Fibroblast of skin of left biceps (primary cell): ENCODE measurements at places on chromosomes 6 and 20.

DNA sequence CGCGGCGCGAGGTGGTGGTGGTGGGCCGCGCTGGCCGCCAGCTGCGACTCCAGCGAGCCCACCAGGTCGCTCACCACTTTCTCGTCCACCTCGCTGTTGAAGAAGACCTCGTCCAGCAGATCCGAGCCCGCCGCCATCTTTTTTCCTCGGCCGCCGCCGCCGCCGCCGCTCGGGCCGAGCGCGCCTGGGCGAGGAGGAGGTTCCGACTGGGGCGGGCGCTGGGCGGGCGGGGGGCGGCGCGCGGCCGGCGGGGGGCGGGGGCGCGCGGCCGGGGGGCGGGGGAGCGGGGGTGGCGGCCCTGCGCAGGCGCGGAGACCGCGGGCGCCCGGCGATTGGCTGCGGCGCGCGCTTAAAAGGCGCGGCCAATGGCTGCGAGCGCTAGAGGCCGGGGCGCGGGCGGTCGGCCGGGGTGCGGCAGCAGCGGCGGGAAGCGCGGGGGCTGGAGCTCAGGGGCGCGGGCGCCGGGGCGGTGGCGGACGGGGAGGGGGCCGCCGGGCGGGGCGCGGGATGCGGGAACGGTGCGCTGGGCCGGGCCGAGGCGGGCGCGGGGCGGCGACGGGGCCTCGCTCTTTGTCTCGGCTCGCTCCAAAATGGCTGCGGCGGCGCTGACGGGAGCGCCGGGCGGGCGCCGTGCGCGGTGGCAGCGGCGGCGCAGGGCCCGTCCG lies at the start of gene TAF4:
Gene TAF4, minus strand, starts transcription at position 208 of the 665 bp plus-strand sequence. Its CDS starts 71 bp downstream, at position 137.
- peak; percentile 44 for DNase-seq

GRCh38 chr20:48843057-48843806 lies 15.4 kb upstream of the PREX1 start:
- DNase-seq, result no peak

- DNase-seq, result peak; percentile 97
Observed at GRCh38 chr6:100202417-100203194, 208.6 kb upstream of the MCHR2 start.

DNA sequence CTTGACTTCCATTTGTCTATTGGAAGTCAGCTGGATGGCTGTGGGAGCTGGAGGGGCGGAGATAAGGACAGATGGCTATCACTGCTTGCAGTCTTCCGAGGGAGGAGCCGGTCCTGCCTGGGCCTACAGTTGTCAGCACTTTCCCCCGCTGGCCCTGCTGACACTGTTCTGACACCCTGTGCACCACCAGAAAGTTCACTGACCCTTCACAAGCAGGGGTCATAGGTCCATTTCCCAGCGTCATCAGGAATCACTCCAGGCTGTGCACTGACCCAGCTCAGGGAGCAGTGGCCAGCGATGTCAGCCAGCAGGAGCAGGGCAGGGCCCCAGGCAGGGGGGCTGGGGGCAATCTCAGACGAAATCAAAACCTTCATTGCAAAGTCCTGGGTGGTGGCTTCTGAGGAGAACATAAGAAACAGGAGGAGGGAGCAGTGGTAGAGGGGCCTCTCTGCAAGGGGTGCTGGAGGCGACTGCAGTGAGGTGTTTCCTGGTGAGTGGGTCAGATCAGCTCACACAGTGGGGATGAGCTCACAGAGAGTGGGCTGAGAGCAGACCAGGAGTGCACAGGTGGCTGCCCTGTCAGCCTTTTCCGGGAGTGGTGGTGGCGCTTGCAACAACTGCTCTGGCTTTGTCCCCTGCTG lies 26.5 kb upstream of the PLEKHG1 start:
- no peak for DNase-seq

DNA sequence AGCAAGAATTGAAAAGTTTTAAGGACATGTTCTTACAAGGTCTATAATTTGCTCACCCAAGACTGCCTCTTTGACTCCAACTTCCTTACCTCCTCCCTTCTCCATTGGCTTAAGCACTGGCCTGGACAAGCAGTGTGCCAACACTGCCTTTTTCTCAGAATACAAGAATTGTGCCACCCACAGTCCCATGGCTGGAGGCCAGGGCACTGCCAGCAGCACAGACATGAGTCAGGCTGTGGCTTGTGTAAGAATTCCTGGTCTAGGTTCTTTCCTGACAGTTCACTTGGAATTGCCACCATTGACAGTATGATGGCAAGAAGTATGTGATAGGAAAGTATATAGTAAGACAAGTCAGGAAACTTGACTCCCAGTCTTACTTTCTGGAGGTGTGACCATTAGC lies 202.7 kb upstream of the MARCKS start:
- no peak for DNase-seq

- no peak for DNase-seq
Observed at GRCh38 chr6:1720620-1721322, 111.1 kb downstream of the FOXC1 start.

DNA sequence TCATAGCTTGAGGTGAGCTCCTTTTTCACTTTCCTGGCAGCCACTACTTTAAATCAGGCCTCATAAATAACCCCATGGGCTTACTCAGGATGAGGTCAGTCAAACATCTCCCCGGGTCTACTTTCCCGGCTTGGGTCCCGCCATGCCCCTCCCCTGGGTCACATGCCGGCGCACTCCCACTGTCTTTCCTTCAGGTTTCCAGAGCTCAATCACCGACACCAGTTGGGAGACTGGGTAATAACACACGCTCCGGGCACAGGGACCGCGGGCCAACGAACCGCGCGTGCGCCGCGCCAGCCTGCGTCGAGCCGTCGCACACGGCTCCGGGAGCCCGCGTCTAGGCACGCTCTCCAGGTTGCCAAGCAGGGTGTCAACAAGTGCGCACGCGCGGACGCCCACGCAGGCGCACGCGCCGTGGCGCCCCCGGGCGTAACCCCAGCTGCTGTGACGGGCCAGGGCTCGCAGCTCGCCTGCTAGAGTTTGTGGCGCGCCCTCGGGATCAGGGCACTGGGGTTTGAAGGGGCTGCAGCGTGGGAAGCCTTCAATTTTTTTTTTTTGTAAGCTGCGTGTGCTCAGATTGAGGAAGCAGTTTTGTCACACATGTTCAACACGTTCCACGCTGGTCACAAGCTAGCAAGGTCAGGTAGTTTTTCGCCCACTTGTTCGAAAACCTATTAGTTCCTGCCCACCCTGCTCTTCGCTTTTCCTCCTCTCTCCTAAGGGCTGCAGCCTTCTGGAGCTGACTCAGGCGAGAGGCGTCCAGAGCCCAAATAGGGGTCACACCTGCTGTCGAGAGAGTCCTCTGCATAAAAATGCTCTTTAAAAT lies 31.8 kb downstream of the TFAP2B start:
- no peak for DNase-seq

DNA sequence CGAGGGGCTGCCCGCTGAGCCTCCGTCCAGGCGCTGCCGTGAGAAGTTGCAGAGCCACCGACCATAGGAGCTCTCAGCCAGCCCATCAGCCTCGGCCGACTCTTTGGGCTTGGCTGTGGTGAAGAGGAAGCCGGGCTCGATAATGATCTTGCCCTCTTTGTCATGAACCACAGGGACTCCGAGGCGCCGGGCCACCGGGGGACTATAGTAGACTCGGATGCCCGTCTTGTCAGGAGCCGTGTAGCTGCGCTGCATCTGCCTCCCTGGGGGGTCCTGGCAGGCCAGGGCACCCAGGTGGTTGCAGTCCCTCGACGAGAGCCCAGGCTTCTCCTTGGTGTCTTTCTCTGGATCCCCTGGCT lies 20.5 kb upstream of the DSN1 start:
- no peak for DNase-seq

DNA sequence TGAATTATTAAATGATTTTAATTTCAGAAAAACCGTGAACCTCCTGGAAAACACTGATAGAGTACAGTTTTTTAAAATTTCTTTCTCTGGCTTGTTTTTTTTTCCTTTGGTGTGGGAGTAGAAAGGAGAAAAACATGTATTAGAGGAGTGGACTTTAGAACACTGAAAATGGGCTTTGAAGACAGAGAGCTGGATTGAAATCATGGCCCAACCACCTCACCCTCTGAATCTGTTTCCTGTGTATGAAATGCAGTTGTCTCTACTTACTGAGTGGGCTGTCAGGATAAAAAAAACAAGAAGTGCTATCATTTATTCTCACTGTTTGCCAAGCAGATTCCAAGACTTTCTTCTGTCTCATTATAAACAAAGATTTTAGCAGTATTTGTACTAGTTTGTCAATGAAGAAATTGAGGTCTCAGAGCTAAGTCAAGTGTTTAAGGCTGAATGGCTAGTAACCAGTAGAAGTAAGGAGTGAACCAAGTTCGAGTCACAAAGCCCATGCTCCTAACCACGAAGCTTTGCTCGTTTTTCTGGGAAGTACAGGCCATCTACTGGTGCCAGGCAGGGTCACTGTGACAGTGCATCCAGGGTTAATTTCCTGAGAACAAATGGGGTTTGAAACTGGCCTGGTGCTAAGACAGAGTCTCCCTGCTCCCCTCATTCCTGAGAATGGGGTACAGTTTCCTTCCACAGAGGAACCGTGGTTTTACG lies 256.4 kb downstream of the TMEM242 start:
- DNase-seq, result no peak

- DNase-seq, result no peak
Observed at GRCh38 chr6:1705630-1706029, 95.9 kb downstream of the FOXC1 start.

DNA sequence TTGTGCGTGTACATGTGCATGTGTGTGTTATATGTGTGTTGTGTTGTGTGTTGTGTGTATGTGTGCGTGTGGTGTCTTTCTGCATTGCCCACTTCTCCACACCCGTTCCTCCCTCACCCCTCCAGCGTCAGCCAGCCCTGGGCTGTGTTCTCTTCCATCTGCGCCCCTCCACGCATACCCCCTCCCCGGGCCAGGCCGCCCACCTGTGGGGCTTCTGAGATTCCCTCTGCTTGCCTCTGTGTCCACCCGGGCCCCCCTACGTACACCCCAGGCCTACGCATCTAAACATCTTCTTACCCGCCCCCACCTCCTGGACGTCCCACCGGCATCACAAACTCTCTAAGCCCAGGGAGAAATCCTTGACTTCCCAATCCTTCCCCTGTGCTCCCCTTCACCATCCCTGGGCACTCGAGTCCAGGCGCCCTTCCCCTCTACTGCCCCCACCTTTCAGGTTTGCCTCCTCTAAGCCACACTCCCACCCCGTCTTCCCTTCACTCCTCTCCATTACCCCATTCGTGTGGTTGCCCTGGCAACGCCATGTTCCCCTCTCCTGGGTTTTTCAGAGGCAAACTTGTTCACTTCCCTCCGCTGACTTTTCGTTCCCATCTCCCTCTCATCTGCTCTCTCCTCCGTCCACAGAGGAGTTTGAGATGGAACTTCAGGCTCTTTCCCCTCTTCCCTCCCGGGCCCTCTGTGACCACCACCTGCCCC lies 81.7 kb upstream of the NNAT start:
- no peak for DNase-seq

DNA sequence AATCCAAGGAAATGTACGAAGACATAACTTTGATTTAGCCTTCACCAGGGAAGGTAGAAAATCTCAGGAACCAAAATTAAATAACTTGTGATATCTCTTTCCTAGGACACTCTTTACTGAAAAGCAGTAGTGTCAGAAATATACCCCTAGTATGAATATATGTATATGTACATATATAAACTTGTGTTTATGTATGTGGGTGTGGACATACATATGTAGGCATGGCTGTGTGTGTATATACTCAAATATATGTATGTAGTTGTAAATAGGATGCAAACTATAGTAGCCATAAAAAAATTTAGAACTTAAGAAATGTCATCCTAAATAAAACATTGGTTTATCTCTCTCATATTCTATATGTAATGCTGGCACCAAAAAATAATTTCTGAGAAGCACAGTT lies 500.8 kb downstream of the ADGRB3 start:
- no peak for DNase-seq

GRCh38 chr6:120826253-120826652 lies 508.0 kb downstream of the TBC1D32 start:
- no peak for DNase-seq
